NCI-H1930 (cell line): ENCODE measurements at places on chromosomes 2 and 18.

DNA sequence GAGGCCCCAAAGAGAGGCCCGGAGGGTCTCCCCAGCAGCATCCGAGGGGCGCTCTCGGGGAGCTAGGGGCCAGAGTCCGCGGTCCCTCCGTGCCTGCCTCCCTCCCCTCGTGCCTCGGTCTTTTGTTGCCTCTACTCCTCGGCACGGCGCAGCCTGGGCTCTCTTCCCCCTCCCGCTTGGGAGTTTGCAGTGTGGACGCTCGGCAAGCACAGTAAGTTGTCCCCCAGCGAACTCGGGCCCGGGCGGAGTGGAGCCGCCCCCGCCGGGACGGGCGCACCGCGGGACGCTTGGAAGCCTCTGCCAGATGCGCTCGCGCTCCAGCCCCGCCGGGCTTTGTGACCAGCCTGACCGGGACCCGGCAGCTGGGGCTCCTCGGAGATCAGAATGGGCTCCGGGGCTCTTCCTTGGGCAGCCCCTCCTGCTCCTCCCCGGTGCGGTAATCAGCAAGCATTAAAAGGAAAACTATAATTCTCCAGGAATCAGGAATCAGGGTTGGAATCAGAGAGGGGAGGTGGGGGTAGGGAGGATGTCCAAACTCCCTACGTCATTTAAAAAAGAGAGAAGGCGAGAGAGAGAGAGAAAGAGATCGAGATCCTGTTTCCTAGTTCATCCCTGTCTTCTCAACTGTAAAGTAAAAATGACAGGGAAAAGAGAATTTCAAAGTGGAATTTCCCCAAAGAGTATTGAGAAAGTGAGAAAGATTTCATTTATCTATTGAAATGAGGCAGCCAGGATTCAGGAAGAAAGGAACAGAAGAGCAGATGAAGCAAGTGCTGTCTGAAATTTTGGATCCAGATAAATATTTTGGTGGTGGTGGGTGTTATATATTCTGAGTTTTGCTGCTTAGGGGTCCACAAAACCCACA lies 786 bp upstream of the TMEM200C start:
- DNase-seq: no peak

- no peak for DNase-seq
Measured at GRCh38 chr2:159811232-159811631, 13.2 kb upstream of the CD302 start.

GRCh38 chr18:28712796-28713425 lies 536.0 kb upstream of the CDH2 start:
- no peak for DNase-seq

DNA sequence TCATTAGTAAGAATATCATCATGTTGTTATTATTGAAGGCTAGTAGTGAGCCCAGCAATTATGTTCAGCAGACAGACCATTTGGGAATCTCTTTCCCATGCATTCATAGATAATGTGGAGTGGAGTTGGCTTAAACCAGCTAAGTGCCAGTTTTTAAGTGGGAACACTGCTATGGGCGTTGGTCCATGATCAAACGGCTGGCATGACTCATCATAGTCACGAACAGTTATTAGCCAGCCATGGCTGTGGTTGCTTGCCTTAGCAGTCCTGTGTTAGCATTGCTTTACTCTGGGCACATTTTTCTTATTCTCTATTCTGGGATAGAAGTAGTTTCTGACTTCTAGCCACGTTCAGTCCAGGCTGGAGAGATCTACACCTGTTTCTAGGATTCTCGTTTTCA lies 17.7 kb downstream of the EIF4E2 start:
- no peak for DNase-seq

DNA sequence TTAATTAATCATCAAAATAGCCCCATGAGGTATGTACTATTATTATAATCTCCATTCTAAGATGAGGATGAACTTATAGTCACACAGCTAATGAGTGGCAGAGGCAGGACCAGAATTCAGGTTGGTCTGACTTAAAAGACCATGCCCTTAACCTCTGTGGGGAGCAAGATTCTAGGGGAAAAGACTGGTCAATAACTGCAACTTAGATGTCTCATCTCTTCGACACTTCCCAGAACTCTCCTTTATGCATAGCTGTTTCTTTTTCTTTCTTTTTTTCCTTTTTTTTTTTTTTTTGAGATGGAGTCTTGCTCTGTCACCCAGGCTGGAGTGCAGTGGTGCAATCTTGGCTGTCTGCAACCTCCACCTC lies 66.3 kb upstream of the RTN4 start:
- DNase-seq: no peak

DNA sequence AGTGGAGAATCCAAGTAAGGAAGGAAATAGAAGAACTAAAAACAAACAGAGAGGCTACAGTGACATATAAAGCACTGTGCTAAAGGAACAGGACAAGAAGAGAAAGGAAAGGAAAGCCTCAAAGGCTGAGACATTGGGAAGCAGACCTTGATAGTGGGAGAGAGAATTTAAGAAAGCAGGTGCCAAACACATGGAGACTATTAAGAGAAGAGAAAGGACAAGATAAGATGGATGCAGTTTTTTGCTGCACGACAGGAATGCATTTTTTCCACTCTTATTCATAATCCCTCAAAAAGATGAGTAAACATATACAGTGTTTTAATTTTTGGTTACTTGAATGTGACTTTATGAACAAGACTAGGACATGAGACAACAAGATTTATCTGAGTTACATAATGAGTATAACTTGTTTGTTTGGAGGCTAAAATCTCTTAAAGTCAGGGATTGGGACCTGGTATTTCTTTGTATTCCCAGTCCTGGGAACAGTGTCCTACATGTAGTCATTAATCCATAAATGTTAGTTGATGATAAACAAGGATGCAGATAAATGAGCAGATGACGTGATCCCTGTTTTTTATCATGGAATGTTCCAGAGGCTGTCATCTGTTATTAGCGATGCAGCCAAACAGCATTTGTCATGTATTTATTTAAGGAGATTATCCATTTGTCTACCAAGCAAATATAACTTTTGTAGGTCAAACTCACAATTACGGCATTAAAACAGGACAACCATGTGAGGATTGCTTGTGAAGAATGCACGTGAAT lies 141.7 kb downstream of the DNER start:
- DNase-seq: no peak

- no peak for DNase-seq
Measured at GRCh38 chr2:88885275-88885674, 193.8 kb downstream of the RPIA start.

GRCh38 chr2:38028829-38029228 lies 47.1 kb downstream of the CYP1B1 start:
- no peak for DNase-seq

- no peak for DNase-seq
Measured at GRCh38 chr2:180289627-180290026, 282.5 kb upstream of the CWC22 start.

DNA sequence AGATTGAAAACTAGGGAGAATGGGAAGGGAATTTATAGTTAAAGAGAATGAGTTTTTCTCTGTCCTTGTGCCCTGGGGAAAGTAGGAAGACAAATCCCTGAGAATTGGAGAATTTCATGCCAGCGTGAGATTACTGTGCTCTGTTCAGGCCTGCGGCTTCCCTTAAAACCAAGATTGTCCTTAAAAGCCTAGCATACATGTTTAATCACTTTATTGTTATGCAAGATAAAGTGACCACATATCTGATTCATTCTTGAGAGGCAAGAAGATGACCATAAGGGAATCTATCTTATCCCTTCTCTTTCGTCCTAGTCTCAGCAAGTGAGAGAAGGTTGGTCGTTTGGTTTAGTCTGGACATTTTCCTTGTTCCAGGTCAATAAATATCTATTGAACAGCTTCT lies 75.9 kb downstream of the ADCYAP1 start:
- no peak for DNase-seq

DNA sequence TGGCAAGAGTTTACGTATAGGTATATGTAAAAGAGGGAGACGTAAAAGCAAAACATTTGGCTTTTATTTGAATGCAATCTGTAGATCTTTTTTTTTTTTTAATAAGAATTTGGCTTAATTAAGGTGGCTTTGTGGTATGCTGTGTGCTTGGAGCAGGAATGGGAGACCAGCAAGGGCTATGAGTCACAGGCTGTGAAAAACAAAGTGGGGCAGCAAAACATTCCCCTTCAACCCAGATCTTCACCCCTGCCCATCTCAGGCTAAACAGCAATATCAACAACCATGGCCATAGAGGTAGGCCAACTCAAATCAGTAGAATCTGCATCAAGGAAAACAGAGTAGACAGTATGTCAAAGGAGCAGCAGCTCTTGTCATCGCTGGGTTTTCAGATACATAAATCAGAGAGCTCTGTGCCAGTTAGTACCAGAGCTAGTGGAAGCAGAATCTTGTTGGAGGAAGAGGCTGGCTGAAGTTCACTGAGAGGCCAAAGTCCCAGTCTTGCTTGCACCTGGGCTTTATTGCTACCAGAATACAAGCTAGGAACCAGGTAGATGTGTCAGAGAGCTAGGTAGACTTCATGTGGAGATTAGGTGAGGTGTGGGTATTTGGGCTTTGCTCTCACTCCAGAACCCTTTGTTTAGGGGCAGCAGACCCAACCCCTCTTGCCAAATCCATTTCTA lies 191.5 kb upstream of the FANCL start:
- DNase-seq: no peak

- DNase-seq: no peak
Measured at GRCh38 chr2:241039416-241039815, 41.0 kb downstream of the SNED1 start.

DNA sequence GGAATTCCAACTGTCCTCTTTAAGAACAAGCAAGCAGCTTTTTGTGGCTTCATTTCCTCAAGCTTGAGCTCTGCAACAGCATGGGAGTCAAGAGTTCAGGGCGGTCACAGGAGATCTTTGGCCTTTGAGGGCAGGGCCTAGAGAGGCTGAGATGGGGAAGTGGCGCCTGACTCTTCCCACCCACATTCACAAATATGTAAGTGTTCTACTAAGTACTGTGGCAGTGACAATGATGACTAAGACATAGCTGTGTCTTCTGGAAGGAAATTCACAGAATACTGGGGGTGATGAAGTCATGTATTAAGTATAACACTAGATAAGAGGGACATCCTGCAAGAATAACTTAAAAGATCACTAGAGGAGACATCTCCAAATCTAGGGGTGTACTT lies 15.0 kb downstream of the RND3 start:
- DNase-seq: no peak

- DNase-seq: no peak
Measured at GRCh38 chr2:82001614-82002013, 1697.1 kb upstream of the LRRTM1 start.

GRCh38 chr2:67145851-67146250 lies 251.3 kb upstream of the ETAA1 start:
- no peak for DNase-seq

GRCh38 chr18:79566771-79567431 lies 112.7 kb upstream of the CTDP1 start:
- no peak for DNase-seq

- DNase-seq: no peak
Measured at GRCh38 chr18:31533236-31533635, 35.3 kb downstream of the DSG2 start.

- DNase-seq: no peak
Measured at GRCh38 chr2:205475416-205475768, 206.9 kb upstream of the NRP2 start.
